Germinal center (tissue), 1 donor: ENCODE measurements at places on chromosomes 7 and 10.

GRCh38 chr7:76037310-76037709 lies 10.5 kb downstream of the STYXL1 start:
- DNase-seq = no peak

DNA sequence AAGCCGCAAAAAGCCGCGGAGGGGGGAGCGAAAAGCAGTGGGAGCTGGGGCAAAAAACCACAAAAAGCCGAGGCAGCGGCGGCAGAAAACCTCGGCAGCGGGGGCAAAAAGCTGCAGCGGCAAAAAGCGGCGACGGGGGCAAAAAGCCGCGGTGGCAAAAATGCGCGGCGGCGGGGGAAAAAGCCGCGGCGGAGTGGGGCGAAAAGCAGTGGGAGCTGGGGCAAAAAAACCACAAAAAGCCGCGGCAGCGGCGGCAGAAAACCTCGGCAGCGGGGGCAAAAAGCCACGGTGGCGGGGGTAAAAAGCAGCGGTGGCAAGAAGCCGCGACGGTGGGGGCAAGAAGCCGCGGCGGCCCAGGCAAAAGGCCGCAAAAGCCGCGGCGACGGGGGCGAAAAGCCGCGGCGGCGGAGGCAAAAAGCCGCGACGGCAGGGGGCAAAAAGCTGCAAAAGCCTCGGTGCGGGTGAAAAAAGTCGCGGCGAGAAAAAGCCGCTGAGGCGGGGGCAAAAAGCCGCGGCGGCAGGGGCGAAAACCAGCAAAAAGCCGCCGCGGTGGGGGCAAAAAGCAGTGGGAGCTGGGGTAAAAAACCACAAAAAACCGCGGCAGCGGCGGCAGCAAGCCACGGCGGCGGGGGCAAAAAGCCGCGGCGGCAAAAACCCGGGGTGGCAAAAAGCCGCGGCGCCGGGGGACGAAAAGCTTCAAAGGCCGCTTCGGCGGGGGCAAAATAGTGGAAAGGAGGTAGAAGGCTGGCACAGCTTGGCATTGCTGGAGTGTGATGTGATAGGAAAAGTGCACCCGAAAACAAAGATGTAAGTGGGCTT lies 135.9 kb downstream of the ZNF92 start:
- no peak for DNase-seq

- DNase-seq = no peak
Measured at GRCh38 chr10:123884351-123884906, 7.2 kb downstream of the CPXM2 start.

DNA sequence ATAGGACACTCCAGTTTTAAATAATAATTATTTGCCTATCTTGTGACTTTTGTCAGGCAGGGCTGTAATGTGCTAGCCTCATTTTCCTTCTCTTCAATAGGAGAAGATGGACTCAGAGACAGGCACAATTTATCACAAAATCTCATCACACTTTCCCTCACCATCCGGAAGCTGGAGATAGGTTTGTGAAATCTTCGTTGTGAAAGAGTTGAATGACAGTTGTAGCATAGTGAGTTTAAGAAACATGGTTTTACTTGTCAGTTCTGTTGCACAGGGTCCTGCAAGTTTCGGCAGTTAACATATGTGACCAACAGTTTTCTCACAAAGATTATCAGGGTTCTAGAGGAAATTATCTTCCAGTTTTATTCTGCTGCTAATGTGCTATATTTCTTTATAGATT lies 37.7 kb upstream of the MAP3K8 start:
- DNase-seq = no peak

GRCh38 chr10:75828413-75828812 lies 397.0 kb downstream of the LRMDA start:
- no peak for DNase-seq

DNA sequence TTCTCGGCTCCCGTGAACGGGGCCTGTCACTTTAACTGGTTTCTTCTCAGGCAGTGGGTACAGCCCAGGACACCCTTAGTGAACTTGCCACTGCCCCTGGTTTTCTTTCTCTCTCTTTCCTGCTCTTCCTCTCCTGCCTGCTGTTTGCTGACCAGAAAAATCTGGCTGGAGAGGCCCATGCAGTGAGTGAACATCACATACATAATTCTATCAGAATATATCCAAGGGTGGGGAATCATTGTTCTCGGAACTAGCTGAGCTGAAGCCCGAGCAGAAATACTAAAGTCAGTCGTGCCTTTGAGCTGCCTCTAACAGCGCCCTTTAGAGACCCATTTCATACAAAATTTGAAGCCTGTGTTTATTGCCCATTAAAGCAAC lies 501.5 kb upstream of the GALNT17 start:
- no peak for DNase-seq

GRCh38 chr7:107592361-107593024 lies 12.4 kb downstream of the BCAP29 start:
- DNase-seq = no peak

GRCh38 chr10:22322641-22323160 lies 1.8 kb downstream of the BMI1 start:
- no peak for DNase-seq

- DNase-seq = peak; percentile 51
Measured at GRCh38 chr10:125024497-125025234, 82.7 kb downstream of the ZRANB1 start.
